ENCODE measurements at places on chromosomes 7 and 10.

GRCh38 chr7:105723572-105723971 lies 142.3 kb upstream of the EFCAB10 start:
- DNase-seq: peak; percentile 12

DNA sequence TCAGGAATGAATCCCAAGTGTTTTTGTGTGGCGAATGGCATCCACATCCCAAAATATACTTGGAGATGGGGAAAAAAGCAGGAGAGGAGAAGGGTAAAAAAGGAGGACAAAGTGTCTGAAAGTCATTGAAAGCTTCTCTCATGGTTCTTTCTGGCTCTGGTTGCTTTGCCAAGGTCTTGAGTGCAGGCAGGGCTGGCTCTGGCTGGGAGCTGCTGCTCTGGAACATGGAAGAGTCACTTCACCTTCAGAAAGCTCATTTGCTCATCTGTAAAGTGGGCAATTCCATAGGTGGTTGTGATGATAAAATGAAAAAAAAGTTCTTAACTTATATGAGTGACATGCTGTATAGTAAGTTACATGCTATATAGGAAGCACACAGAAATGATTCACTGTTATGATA lies 2.9 kb upstream of the PRSS2 start:
- DNase-seq: no peak

DNA sequence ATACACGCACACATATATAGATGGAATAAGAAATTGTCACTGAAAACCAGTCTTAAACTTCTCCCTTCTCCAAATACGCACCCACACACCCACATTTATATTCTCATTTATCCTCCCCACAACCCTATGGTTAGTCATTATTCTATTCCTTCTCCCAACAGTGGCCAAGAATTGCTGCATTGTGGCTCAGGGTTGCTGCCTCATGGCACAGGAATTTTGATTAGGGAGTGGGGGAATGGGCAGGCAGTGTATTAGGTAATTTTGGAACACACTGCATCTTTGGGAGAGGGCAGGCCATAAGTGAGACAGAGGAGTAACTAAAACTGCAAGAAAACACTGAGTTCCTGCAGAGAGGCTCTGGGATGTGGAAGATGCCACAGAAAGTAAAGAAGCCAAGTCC lies 35.7 kb downstream of the NAPEPLD start:
- no peak for DNase-seq

DNA sequence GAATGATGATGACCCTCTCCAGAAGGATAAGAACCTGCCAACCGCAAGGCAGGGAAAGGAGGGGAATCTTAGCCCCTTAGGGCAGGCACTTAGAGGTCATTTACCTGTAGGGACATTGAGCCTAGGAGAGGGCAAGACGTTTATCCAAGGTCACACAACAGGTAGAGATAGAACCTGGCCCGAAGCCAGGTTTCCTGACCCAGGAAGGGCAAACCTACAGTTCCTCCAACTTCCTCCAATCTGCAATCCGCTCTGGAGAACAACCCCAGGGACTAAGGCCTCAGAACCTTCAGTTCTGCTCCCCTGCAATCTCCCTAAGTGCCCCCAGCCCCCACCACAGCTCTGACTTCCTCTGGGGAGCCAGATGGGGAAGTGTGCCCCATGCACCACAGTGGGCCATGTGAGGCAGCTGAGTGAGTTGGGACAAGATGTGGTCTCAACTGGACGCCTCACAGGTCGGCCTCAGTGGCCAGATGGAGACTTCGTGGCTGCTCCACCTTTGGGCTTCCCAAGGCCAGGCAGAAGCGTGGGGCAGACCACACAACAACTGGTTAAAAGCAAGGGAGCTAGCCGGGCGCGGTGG lies 1.4 kb upstream of the PSAP start:
- DNase-seq: no peak

- no peak for DNase-seq
These were observed 68.7 kb downstream of the TAX1BP1 start for GRCh38 chr7:27808626-27809025.

- no peak for DNase-seq
These were observed 232.5 kb upstream of the IGFBP3 start for GRCh38 chr7:46153583-46153950.

GRCh38 chr10:77114181-77114821 lies 523.3 kb downstream of the KCNMA1 start:
- DNase-seq: no peak

DNA sequence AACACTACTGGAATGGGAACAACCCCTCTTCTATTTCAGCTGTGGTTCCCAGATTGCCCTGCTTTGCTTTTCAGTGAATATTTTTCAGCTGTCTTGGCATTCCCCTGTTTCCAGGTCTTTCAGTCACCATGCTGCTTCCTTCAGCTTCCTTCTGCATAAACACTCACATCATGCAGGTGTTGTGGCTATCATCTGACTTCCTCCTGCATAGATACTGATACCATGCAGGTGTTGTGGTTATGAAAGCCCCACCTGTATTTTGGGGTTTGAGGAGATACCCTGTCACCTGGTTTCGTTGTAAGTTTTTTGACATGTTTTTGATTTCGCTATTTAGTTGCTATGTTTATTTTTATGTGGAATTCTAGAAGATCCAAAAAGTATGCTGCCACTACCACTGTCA lies 71.5 kb downstream of the SLC35B4 start:
- no peak for DNase-seq

DNA sequence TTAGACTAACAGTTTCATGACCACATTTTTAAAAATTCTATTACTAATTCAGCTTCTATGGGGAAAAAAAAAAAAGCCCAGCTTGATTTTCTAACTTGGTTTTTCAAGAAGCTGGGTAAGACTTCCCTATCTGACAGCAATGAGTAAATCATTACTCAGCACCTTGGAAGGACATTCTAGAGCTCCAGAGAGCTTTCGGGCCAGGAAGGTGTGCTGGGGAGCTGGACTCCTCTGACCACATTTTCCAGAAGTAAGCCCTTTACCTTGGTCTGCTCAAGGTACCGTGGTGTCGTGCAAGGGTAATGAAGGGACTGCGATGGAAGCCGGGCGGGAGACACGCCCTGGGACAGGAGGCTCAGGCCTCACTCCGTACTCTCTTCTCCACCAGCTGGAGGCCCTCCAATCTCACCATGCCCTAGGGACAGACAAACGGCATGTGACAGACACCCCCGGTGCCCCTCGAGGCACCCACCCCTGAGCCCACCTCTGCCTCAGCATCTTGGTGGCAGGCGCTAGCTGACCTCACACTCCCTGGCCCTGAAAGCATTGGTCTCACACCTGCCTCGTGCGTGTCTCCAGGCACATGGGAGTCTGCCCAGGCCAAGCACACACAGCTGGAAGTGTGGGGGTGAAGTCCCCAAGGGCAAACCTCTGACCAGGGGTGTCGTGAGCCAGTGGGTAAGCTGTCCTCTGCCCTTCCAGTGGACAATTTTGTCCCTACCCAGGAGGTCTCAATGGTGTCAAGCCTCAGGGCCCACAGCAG lies 152.1 kb downstream of the OAT start:
- DNase-seq: no peak

DNA sequence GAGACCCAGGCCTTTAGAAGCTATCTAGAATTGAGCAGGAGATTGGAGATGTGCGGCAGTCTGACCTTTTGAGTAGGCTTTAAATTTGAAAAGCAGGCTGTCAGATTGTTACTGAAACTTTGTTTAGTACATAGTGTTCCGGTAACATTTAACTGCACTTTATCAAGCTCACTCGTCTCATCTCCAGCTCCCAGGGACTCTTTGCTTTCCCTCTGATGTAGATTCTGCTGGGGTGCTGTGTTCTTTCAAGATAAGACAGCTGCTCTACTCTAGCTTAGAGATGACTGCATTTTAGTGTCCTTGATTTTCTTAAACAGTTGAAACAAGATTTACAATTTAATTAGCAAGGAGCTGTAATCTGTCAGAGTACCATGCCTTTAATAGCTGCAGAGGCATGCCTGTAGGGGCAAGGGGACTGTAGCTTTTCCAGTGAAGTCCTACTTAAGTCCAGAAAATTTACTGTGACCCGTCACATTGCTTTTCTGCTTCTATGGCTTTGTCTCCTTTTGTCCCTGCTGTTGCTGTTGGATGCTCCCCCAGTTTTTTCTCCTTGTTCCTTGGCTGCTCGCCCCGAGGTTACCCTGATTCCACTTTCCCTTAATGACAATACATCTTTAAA lies 56.4 kb upstream of the MTPN start:
- no peak for DNase-seq

- no peak for DNase-seq
These were observed 58.0 kb upstream of the PFKP start for GRCh38 chr10:3009341-3009740.

DNA sequence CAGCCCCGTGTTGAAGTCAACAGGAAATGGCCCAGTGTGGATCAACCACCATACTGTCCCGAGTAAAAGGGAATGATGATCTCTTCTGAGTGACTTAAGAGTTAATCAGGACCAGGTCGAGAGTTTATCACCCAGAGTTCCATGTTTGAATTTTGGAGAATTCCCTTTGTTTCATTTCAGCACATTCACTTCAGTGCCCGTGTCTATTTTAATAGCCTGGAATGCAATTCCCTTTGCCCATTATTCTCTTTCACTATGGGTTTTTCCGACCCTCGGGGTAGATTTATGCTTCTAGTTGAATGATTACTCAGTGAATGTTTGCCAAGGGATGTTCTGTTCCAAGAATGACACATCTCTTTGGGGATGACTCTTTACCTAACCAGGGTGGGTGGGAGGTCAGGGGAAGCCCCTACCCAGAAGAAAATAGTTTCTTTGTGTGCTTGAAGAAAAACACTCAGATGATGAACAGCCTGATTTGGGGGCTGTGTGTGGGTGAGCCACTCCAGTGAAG lies 594.9 kb downstream of the INHBA start:
- no peak for DNase-seq

DNA sequence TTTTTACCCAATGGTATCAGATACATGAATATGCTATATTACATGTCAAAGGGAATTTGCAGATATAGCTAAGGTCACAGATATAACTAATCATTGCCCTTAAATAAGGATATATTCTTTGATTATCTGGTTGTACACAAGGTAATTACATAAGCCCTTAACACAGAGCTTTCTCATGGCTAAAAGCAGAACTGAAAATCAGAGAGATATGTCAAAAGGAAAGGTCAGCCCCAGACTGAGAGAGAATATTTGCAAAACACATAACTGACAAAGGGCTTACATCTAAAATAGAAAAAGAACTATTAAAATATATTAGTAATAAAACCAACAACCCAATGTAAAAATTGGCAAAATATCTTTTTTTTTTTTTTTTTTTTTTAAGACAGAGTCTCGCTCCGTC lies 1029.5 kb upstream of the LRRN3 start:
- DNase-seq: no peak

- no peak for DNase-seq
These were observed 142.2 kb downstream of the TRIL start for GRCh38 chr7:28815928-28816373.

DNA sequence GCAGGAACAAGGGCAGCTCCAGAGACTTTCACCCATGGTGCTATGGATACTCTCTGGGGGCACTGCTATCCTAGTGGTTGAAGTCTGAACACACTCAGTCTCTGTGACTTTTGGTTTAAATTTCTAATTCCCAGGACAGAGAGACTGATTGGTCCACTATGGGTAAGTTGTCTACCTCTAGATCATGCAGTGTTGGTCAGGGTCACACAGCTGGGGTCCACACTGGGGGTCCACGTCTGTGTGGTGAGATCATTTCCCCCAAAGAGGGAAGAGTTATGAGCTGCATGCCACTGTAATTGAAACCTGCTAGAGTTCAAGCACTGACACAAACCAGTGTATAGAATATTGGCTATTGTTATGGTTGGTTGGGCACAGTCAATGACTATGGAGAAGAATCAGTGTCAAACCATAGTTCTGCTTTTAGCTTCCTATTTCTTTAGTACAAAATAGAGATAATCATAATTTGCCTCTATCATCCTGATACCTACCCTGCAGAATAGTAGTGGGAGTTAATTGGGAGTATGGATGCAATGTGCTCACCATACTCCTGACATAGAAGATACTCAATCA lies 101.6 kb downstream of the PRTFDC1 start:
- no peak for DNase-seq

- DNase-seq: peak; percentile 15
These were observed 5.1 kb downstream of the AKR1B15 start for GRCh38 chr7:134553976-134554375.

- no peak for DNase-seq
These were observed 2.9 kb upstream of the HKDC1 start for GRCh38 chr10:69217119-69217754.

DNA sequence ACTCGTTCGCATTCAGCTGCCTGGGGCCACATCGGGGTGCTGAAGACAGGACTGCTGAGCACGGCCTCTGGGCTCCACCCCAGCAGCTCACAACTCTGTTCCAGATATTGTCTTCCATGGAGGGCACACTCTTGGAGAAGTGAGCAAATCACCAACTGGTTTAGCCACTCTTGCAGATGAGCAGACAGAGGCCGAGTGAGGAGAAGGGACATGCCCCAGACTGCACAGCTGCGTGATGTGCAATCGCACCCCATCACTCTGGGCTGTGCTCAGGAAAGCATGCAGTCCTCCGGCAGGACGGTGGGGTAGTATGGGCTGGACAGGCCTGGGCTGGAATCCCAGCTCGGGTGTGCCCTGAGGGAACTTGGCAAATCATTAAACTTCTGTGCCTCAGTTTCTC lies 111.6 kb downstream of the FAM53B start:
- no peak for DNase-seq

- DNase-seq: no peak
These were observed 6.0 kb downstream of the GAD2 start for GRCh38 chr10:26222563-26222962.

DNA sequence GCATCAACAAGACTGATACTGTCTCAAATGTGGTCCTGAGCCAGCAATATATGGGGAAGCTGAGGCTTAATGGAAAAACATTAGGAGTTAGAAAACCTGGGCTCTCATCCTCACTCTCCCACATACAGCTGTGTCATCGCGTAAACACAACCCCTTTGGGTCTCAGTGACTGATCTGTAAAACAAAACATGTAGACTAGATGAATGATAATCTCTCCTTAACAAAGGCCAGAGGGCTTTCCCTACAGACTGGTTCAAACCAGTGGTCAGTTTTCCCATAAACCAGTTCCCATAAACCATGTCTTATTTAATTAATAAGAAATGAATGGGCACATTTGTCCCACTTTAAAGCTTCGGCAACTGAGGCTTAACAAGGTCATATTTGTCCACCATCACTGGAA lies 48.1 kb downstream of the OSBPL3 start:
- DNase-seq: no peak

GRCh38 chr10:117441812-117442443 lies 66.7 kb upstream of the PDZD8 start:
- DNase-seq: no peak

DNA sequence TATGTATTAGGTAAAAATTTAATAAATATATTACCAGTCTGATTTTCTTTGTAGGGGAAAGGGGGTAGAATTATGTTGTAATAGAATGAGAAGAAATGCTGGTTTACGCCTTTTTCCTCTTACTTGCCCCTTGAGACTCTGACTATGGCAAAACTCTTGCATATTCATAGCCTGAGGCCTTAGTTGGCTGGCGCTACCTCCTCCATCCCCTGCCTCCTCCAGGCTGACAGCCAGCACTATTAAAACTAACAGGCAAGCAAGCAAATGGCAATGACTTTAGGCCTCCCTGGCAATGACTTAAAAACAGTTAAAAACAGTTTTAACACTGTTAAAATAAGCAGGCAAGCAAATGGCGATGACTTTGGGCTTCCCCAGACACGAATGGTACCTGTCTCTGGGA lies 14.4 kb downstream of the PKD2L1 start:
- DNase-seq: no peak

GRCh38 chr7:29723599-29723998 lies 82.7 kb upstream of the WIPF3 start:
- no peak for DNase-seq

GRCh38 chr7:72069263-72069662 lies 342.9 kb downstream of the CALN1 start:
- DNase-seq: no peak

Measured in nephron progenitor cell (in vitro differentiated cells).